Lower leg skin (tissue), 4 donors: ENCODE measurements at places on chromosomes 5 and 9. TPM values are rescaled to one million over a fixed set of nuclear protein-coding genes. Genes with fewer than 3 reads are reported as not detected.

- no peak for DNase-seq
Observed at GRCh38 chr9:107312376-107313050, 29.4 kb downstream of the RAD23B start.

DNA sequence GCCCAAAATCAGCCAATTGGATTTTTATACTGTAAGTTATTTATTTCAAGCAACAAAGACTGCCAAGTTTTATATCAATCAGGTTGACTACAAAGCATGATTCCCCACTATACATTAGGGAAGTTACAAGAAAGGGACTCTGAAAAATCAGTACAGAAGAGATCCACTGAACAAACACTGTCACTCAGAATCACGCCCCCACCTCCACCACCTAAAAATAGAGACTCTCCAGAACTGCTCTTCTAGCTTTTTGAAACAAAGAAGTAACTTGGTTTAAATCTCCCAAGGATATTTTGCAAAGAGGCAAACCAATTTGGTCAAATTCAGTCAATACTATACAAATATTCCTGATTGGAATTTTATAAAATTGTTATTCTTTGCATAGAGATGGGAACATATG, 438.0 kb downstream of the HTR1A start:
- no peak for DNase-seq

GRCh38 chr5:23330726-23331125, 176.7 kb upstream of the PRDM9 start:
- DNase-seq = no peak

DNA sequence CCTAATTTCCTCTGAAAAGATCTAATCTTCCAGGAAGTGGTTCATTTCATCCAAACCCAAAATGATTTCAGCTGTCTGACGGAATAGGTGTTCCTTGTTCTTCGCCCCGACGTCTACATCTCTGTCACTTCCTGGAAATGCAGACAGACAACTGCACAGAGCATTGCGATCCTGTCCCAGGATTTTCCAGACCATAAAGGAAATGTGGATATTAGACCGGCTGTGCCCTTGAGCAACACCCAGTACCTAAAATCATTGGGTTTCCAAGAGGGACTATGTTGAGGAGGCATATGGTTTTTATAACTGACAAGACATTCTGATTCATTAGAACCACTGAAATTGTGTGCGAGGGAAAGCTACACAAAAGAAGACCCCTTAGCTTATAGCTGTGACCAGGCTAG, 74.2 kb downstream of the MSX2 start:
- DNase-seq = no peak

DNA sequence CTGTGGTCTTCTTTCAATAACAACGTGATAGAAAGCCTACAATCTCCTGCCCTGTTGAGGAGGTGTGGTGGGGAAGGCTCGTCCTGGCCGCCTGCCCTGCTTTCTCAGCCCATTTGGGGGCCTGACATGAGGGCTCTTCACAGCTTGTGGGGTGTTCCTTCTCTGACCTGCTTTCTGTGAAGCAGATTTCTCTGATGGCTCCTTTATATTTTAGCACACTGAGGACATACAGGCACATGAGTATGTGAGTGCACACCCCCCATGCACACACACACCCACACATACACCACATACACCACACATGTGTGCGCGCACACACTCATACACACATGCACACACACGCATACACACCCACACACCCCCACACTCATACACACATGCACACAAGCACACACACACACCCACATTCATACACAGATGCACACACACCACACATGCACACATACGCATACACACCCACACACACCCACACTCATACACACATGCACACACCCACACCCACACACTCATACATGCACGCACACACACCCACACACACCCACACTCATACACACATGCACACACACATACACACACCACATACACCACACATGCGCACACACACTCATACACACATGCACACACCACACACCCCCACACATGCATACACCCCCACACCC, 117.5 kb downstream of the COL5A1 start:
- no peak for DNase-seq

GRCh38 chr5:72346398-72346797, 26.2 kb downstream of the PTCD2 start:
- DNase-seq = no peak

DNA sequence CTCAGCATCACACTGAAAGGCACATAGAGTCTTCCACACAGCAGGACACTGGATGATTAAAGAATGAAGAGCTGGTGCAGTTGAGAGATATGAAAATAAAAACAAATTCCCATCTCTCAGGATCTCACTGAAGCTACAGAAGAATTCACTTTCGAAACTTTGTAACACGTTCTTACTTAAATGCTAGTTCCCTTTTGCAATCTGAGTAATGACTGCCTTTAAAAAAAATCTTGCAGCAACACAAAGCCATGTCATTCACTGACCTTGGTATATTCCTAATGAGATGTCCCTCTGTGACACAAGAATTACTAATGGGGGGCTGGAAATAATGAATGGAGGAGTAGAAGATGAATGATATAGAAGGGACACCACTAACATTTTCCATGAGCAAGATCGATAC, 201.8 kb downstream of the GLIS3 start:
- DNase-seq = no peak

- no peak for DNase-seq
Observed at GRCh38 chr5:56142233-56142613, 90.9 kb downstream of the ANKRD55 start.

SCGB3A2 gene
- not detected for total RNA-seq

FAXDC2 gene
- total RNA-seq = 20.2 TPM
